Endodermal cell (in vitro differentiated cells): ENCODE measurements at places on chromosomes 5 and 9.

GRCh38 chr5:8633259-8633658 is 764.3 kb downstream of the MTRR start:
- DNase-seq = no peak

DNA sequence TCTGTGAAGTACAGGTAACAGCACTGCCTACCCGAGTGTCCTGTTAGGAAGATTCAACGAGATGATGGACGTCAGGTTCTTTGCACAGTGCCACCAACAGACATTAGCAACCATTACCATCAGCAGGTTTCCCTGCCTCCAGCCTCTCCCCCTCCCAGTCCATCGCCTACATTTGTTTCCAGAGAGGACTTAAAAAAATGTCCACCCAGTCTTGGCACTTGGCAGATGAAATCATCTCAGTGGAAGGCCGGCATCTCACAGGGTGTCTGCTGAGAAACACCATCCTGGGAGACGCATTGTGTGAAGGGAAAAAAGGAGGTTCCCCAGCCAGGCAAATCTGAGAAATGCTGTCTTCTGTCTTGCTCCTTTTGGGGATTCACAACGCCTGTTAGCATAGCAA is 58.2 kb downstream of the CRB2 start:
- DNase-seq = no peak

- no peak for DNase-seq
Observed at GRCh38 chr9:101579711-101580545, 14.8 kb downstream of the PPP3R2 start.

DNA sequence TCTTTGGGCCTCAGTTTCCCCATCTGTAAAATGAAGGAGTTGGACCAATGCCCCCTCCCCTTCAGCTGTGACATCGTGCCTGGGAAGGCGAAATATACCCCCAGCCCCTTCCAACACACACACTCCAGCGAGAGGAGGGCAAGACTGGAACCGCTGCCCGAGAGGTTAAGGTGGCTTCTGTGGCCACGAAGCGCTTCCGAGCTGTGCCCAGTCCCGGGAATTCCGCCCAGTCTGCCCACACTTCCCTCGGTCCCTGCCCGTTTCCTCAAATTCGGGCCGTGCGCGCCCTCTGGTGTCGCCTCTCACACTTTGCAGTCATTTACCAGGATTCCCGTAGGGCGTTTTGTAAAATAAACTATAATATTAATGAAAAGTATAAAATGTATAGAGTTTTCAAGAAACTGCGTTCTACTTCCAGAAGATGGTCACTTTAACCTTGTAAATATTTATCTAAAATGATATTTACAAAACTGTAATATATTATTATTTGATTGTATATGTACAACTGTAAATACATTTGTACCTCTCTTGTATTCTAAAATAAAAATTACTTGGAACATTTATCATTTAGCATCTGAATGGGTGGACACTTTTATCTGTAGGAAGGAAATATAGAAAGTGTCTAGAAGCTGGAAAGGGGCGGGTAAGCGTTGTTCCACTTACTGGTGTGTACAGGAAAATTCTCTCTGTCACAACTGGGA is 11.0 kb upstream of the EXOSC2 start:
- peak; percentile 89 for DNase-seq

- DNase-seq = no peak
Observed at GRCh38 chr9:33193818-33194217, 26.7 kb upstream of the B4GALT1 start.

DNA sequence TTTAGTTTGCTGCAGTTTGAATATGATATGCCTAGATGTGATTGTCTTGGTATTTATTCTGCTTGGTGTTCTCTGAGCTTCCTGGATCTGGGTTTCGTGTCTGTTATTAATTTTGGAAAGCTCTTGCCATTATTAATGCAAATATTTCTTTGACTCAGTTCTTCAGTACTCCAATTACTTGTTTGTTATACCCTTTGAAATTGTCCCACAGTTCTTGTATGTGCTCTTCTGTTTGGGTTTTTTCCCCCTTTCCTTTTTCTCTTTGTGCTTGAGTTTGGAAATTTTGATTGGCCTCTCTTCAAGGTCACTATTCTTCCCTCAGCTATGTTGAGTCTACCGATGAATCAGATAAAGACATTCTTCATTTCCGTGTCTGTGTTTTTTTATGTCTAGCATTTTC is 96.6 kb upstream of the CKMT2 start:
- no peak for DNase-seq

- peak; percentile 33 for DNase-seq
Observed at GRCh38 chr5:135243556-135244285, 155.3 kb downstream of the MACROH2A1 start.
